NCI-H2081 treated with DMSO at 0.1 percent for 48 hours (cell line): ENCODE measurements at places on chromosomes 1 and 21.

GRCh38 chr1:62311473-62311943, 7.7 kb downstream of the KANK4 start:
- no peak for DNase-seq

GRCh38 chr21:29299046-29299915, 559 bp downstream of the BACH1 start:
- no peak for DNase-seq

DNA sequence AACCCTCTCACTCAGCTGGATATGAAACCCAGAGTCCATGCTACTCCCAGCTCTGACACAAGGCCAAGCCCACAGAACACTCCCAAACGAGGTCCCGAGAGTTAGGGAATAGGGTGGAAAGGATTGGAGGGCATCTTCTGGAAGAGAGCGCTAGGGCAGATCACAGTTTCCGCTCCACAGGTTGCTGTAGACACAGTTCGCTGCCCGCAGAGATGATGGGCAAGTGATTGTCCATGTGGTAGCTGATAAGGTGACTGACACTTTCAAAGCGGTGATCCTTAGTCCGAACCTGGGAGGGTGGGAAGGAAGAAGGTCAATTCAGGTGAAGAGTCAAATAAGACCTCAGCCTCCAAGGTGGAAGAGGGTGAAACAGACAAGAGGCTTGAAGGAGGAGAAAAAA, 2.1 kb upstream of the PYGO2 start:
- no peak for DNase-seq

GRCh38 chr1:228164561-228165371, 838 bp upstream of the IBA57 start:
- DNase-seq, result no peak

DNA sequence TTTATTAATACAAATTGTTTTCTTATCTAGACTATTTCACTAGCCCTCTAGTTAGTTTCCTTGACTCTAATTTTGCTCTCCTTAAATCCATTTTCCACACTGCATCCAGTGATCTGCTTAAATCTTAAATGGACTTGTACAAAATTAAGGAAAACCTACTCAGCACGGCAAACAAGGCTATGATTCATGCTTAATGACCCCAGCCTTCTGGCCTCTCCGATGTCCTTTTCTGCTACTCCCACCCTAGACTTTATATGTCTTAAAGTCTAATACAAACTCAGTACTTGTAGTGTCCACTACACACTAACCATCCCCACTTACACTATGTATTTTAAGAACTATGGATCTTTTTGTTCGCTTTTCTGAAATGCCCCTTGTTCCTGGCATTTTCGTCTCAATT, 2.2 kb downstream of the TMED5 start:
- DNase-seq, result no peak

GRCh38 chr1:201511396-201511940, 4.5 kb upstream of the CSRP1 start:
- no peak for DNase-seq

DNA sequence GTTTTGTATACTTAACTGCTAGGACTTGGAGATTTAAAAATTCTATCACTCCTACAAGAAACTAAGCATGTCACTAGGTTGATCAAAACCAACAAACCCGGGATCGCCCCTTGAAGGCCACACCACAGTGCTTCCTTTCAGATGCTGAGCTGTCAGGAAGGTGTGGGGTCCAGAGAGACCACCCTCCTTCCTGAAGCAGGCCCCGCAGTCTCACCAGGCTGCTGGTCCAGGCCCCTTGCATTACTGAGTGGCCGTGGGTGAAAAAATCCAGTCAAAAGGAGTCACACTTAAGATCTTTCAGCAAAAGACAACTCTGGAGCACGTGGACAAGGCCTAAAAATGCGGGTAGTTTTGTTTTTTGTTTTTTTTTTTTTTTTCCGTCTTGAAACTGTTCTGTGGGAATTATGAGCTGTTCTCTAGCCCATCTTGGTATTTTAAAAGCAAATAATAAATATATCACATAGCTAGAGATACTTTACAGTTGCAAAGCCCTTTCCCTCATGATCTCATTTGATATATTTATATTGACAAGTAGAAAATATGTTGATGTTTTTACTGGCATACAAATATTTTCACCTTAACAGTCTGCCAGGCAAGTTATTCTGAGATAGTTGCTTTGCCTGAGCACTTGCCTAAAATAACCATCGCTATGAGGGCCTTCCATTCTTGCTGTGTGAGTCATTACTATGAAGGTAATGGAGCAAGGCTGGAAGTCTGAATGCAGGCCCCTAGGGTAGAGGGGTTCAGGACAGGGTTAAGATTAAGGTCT, 73.1 kb upstream of the EDEM3 start:
- DNase-seq, result no peak

GRCh38 chr1:38671221-38671620, 188.4 kb downstream of the RRAGC start:
- DNase-seq, result no peak

DNA sequence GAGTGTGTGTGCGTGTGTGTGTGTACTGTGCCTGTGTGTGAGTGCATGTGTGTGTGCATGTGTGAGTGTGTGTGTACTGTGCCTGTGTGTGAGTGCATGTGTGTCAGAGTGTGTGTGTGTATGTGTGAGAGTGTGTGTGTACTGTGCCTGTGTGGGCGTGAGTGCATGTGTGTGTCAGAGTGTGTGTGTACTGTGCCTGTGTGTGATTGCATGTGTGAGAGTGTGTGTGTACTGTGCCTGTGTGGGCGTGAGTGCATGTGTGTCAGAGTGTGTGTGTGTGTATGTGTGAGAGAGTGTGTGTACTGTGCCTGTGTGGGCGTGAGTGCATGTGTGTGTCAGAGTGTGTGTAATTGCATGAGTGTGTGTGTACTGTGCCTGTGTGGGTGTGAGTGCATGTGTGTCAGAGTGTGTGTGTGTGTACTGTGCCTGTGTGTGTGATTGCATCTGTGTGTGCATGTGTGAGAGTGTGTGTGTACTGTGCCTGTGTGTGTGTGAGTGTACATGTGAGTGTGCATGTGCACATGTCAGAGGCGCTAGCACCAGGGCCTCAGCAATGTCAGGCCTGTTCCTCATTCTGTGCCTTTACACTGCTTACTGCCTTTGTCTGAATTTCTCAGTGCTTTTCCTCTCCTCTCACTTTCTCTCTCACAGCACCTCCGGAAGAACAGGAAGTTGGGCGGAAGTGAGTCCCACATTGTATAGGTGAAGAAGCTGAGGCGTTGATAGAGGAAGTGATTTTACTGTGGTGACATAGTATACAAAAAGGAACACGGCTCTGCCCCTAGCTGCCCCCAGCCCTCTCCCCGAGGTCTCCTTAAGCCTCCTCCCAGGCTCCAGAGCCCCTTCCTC, 4.9 kb downstream of the SLC5A9 start:
- DNase-seq, result no peak

GRCh38 chr1:226419284-226420029, 11.6 kb upstream of the PARP1 start:
- DNase-seq, result no peak

DNA sequence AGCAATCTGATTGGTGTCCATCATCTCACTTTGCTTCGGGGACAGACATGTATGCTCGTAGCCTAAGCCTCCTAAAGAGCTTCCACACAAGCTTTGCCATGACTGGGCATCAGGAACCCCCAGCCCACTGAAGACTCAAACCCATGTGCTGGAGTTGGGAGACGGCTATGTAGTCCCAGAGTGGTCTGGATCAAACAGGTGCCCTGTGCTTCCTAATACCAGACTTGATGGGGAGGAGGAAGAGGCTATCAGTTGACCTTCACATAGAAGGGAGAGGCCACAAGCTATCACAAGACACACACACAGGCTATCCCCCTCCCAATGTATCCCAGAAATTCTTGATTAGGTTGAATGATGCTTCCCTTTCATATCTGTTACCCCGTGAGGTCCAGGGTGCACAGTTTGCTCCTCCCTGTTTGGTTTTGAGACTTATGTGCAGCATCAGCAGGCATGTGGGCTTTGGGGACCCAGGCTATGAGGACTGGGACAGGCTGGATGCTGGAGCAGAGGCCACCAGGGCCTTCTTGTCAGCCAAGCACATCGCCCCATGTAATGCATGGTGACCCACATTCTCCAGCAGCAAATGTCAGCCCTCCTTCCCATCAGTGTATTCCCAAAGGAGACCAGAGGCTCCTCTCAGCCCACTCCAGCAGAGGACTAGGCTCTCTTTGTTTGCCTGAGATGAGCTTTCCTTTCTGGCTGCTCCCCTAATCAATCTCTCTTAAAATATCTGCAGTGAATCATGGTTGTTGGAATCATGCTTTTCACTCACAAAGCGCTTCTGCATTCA, 159.8 kb downstream of the GRIK3 start:
- no peak for DNase-seq

GRCh38 chr21:36973986-36974850, 7.7 kb upstream of the HLCS start:
- DNase-seq, result no peak

- no peak for DNase-seq
Observed at GRCh38 chr1:38839363-38839762, 20.2 kb downstream of the RRAGC start.

DNA sequence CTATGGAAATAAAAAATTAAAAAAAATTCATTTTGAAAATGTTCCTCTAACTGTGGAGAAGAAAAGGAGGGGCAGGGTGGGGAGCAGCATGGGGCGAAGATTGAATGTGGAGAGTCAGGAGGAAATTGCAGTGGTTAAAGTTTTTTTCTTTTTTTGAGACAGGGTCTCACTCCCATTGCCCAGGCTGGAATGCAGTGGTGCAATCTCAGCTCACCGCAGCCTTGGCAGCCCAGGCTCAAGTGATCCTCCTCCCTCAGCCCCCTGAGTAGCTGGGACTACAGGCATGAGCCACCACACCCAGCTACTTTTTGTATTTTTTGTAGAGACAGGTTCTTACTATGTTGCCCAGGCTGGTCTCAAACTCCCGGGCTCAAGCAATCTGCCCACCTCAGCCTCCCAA, 67.6 kb downstream of the ADSS2 start:
- no peak for DNase-seq

GRCh38 chr1:203796236-203796605, 798 bp downstream of the ZBED6 start:
- DNase-seq, result no peak
